ENCODE measurements at places on chromosomes 5 and 9.
A peak's percentile ranks its signal among the peaks of the same experiment; 100 is the strongest.

- no peak overlapping the region for H3K27ac ChIP-seq
- no peaks in the 10 kb centered on the region for H3K27me3 ChIP-seq
- H3K4me3 ChIP-seq = no peak overlapping the region
- DNase-seq = no peak
- H3K36me3 ChIP-seq = peaks cover 26% of the 10 kb centered on the region
These were observed 19.2 kb downstream of the RIOK2 start for GRCh38 chr5:97163790-97164285.

GRCh38 chr9:5185220-5185840 is at the start of gene INSL6:
Gene INSL6 (minus strand): TSS chr9:5185639. CDS start chr9:5185602, 37 bp downstream.
- H3K4me1 ChIP-seq = peaks cover 7% of the 10 kb centered on the region
- H3K27me3 ChIP-seq = peaks cover 6% of the 10 kb centered on the region
- H3K27ac ChIP-seq = no peak within 1 kb of the TSS

GRCh38 chr9:26561928-26562327 is 330.7 kb downstream of the CAAP1 start:
- no peaks in the 10 kb centered on the region for H3K4me1 ChIP-seq
- H3K27ac ChIP-seq = no peak overlapping the region
- DNase-seq = no peak
- H3K4me3 ChIP-seq = no peak overlapping the region
- no peaks in the 10 kb centered on the region for H3K36me3 ChIP-seq

- H3K4me3 ChIP-seq = no peak overlapping the region
- no peak overlapping the region for H3K27ac ChIP-seq
- peaks cover 3% of the 10 kb centered on the region for H3K4me1 ChIP-seq
These were observed 68.2 kb upstream of the SMC2 start for GRCh38 chr9:104025945-104026344.

GRCh38 chr9:134833294-134833880 is 47.2 kb upstream of the FCN2 start:
- no peak overlapping the region for H3K4me3 ChIP-seq
- H3K27ac ChIP-seq = peak overlapping the region; percentile 27
- H3K27me3 ChIP-seq = no peaks in the 10 kb centered on the region
- DNase-seq = no peak

GRCh38 chr5:9351546-9351945 is 194.3 kb downstream of the SEMA5A start:
- no peak overlapping the region for H3K27ac ChIP-seq
- no peak overlapping the region for H3K4me3 ChIP-seq
- H3K4me1 ChIP-seq = peaks cover 72% of the 10 kb centered on the region

GRCh38 chr5:116673453-116673852 is 98.8 kb upstream of the SEMA6A start:
- no peak overlapping the region for H3K27ac ChIP-seq
- DNase-seq = no peak
- H3K27me3 ChIP-seq = peaks cover 2% of the 10 kb centered on the region
- peaks cover 10% of the 10 kb centered on the region for H3K4me1 ChIP-seq
- no peaks in the 10 kb centered on the region for H3K36me3 ChIP-seq

- H3K27me3 ChIP-seq = no peaks in the 10 kb centered on the region
- no peak for DNase-seq
- H3K4me1 ChIP-seq = no peaks in the 10 kb centered on the region
- H3K27ac ChIP-seq = no peak overlapping the region
- peaks cover 4% of the 10 kb centered on the region for H3K36me3 ChIP-seq
These were observed 222.5 kb downstream of the MARCHF11 start for GRCh38 chr5:15957124-15957523.

DNA sequence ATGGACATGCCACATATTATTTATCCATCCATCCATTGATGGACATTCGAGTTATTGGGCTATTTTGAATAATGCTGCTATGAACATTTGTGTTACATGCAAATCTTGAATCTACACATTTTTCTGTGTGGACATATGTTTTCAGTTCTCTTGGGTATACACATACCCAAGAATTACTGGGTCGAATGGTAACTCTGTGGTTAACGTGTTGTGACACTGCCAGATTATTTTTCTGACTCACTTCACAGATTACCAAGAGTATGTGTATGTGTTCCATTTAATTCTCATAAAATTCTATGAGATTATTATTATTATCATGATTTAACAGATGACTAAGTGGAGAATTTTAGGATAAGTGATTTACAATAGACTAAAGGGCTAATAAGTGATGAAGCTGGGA is 26.7 kb downstream of the CYFIP2 start:
- no peak for DNase-seq
- H3K36me3 ChIP-seq = peaks cover 2% of the 10 kb centered on the region

DNA sequence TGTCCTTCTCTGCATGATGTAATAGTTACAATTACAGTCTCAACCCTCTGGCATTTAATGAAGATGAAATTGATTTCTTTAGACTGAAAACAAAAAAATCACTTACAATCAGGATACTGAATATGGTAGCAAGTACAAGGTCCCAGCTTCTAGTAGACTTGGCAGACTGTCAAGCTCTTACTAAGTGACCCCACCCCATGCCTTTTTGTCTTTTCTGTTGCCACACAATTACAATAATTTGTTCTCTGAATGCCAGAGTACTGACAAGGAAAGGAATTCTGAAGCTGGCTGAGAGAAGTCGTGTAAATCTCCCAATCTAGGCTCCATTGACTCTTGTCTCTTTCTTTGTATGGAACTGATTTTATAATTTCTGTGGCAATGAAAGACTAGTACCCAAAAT is 154.2 kb downstream of the TMC1 start:
- no peak overlapping the region for H3K27ac ChIP-seq
- H3K27me3 ChIP-seq = peaks cover 2% of the 10 kb centered on the region
- H3K36me3 ChIP-seq = no peaks in the 10 kb centered on the region
- H3K4me3 ChIP-seq = no peak overlapping the region
- peaks cover 11% of the 10 kb centered on the region for H3K4me1 ChIP-seq

GRCh38 chr9:34985311-34985899 is 4.1 kb upstream of the DNAJB5 start:
- H3K27me3 ChIP-seq = peaks cover 15% of the 10 kb centered on the region
- no peak for DNase-seq
- H3K4me1 ChIP-seq = peaks cover 17% of the 10 kb centered on the region
- no peaks in the 10 kb centered on the region for H3K36me3 ChIP-seq
- no peak overlapping the region for H3K4me3 ChIP-seq

GRCh38 chr5:16615741-16616535 is 859 bp downstream of the RETREG1 start:
- DNase-seq = no peak
- H3K4me3 ChIP-seq = peak overlapping the region; percentile 72
- H3K27me3 ChIP-seq = peaks cover 19% of the 10 kb centered on the region
- H3K36me3 ChIP-seq = no peaks in the 10 kb centered on the region
- no peak overlapping the region for H3K27ac ChIP-seq

DNA sequence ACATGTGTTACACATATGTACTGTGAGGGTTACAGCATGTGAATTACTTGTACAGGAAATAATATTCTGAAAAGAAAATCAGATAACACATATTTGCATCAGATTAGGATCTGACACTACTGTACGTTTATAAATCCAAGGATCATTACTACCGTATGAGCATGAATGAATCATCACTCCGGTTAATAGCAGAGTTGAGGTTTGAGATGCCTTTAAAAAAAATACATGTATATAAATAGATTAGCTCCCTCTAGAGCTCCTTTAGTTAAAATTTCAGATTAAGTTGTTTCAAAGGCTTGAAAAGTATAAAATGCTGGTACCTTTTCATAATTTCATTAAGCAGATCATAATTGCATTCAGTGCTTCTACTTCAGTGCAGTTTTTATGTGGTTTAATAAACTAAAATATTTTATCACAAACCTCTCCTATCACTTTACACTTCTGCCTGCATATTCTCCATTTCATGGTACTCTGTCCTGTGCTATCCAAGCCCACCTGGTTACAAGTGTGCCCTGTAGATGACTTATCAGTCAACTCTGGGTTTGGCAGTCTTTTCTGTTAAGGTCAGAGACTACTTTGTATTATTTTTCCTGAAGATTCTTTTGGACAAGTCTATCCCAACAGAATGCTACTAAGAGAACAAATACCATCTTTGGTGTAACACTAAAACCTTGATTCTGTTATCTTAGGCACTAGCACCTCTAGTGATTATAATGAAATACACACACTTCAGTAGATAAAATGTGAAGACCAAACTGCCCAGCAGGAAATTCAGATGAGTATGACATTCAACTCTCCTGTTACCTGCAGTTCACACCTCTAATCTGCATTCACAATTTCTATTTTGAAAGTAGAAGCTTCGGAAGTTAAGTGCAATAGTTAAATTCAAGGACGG is 48.0 kb upstream of the POU5F2 start:
- peaks cover 23% of the 10 kb centered on the region for H3K4me1 ChIP-seq
- no peaks in the 10 kb centered on the region for H3K27me3 ChIP-seq
- H3K4me3 ChIP-seq = no peak overlapping the region
- no peak for DNase-seq
- H3K36me3 ChIP-seq = peaks cover 5% of the 10 kb centered on the region

- no peak overlapping the region for H3K27ac ChIP-seq
- H3K4me3 ChIP-seq = no peak overlapping the region
- H3K4me1 ChIP-seq = peaks cover 6% of the 10 kb centered on the region
These were observed 5.3 kb downstream of the INVS start for GRCh38 chr9:100104314-100104713.

- no peaks in the 10 kb centered on the region for H3K27me3 ChIP-seq
- no peak for DNase-seq
- peaks cover 28% of the 10 kb centered on the region for H3K36me3 ChIP-seq
These were observed 67.9 kb downstream of the PSMB7 start for GRCh38 chr9:124347206-124347967.

DNA sequence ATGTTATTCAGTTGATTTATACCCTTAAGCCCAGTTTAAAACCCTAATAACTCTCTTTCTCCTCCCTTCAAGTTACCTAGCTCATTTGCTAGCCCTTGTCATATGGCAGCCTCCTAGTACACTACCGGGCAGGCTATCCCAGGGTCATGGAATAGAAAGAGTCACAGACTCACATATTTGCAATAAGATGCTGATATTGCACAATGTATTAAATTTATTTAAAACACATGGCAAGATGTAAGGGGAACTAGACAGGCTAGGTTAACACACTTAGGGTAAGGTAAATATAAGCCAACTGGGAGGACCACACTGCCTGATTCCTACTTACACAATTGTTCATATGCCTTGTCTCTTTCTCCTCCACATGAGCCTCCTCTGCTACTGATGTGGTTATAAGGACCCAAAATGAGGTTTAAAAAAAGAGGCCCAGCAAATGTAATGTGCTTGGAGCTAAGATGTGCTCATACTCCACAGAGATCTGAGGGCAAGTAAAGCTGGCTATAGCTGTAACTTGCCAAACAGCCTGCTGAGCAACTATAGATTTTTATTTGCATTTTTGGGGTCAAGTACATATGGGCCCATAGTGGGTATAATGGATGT is 130.0 kb downstream of the ENC1 start:
- peaks cover 14% of the 10 kb centered on the region for H3K4me1 ChIP-seq
- DNase-seq = no peak
- no peak overlapping the region for H3K27ac ChIP-seq
- H3K36me3 ChIP-seq = no peaks in the 10 kb centered on the region
- no peak overlapping the region for H3K4me3 ChIP-seq
- H3K27me3 ChIP-seq = no peaks in the 10 kb centered on the region

DNA sequence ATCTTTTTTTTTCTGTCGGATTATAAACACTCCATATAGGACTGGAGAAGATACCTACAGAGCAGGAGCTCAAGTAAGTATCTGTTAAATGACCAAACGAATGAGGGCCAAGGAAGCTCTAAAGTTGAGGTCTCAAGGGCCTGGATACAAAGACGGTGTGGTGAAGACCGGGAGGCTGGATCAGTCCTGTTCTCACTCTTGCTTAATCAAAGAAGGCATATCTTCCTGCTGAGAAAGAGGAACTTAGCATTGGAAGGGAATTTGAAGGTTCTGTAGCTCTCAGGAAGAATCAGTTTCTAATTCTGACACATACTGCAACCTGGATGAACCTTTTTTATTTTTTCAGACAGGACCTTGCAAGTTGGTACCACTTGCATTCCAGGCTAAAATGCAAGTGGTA is 28.3 kb upstream of the PAX5 start:
- no peaks in the 10 kb centered on the region for H3K4me1 ChIP-seq
- H3K27ac ChIP-seq = no peak overlapping the region
- H3K36me3 ChIP-seq = peaks cover 1% of the 10 kb centered on the region
- no peak for DNase-seq
- no peak overlapping the region for H3K4me3 ChIP-seq
- H3K27me3 ChIP-seq = peaks cover 55% of the 10 kb centered on the region

- DNase-seq = no peak
- H3K27me3 ChIP-seq = no peaks in the 10 kb centered on the region
- H3K4me1 ChIP-seq = peaks cover 14% of the 10 kb centered on the region
- peaks cover 8% of the 10 kb centered on the region for H3K36me3 ChIP-seq
- peak overlapping the region; percentile 74 for H3K27ac ChIP-seq
These were observed 144.6 kb downstream of the CCDC171 start for GRCh38 chr9:15697446-15697851.

GRCh38 chr5:139413153-139413552 is 9.3 kb upstream of the SPATA24 start:
- no peak for DNase-seq
- peaks cover 8% of the 10 kb centered on the region for H3K4me1 ChIP-seq
- H3K27ac ChIP-seq = no peak overlapping the region

GRCh38 chr5:14513266-14513665 is 68.3 kb upstream of the OTULINL start:
- H3K4me1 ChIP-seq = peaks cover 3% of the 10 kb centered on the region
- H3K27me3 ChIP-seq = no peaks in the 10 kb centered on the region
- peaks cover 9% of the 10 kb centered on the region for H3K36me3 ChIP-seq
- no peak overlapping the region for H3K4me3 ChIP-seq

DNA sequence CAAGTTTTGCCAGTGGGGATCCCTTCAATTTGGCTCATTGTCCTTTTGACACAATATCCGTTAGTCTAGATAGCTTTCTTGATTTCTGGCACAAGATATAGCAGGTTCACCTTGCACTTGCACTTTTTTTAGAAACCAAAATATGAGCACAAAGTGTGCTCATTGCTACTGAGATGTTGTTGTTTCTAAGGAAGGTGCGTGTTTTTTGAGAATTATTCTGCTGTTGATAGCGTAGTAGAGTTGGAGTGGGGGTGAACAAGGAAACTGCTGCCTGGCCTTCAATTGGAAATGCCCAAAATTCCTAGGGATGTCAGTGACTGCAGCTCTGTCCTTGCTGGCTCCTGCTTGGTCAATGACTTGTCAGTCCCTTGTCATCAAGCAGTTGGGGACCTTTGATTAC is 73.3 kb downstream of the TLE4 start:
- no peaks in the 10 kb centered on the region for H3K4me1 ChIP-seq
- H3K4me3 ChIP-seq = no peak overlapping the region
- H3K36me3 ChIP-seq = peaks cover 5% of the 10 kb centered on the region
- no peak overlapping the region for H3K27ac ChIP-seq
- no peak for DNase-seq

DNA sequence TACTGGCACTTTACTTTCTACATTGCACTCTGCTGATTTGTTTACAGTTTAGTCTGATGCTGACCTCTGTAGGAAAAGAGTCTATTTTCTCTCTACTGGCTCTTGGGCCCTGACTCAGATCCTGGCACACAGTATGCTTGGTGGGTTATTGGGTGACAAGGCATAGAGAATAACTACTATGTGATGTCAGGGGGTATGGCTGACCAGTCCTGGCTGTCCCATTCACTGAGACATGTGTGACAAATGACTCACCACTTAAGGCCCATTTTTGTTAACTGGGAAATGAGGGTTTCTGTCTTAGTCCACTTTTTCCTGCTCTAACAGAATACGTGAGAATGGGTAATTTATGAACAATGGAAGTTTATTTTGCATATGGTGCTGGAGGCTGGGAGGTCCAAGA is 66.4 kb downstream of the DAPK1 start:
- H3K4me3 ChIP-seq = no peak overlapping the region
- H3K36me3 ChIP-seq = peaks cover 5% of the 10 kb centered on the region
- H3K27me3 ChIP-seq = no peaks in the 10 kb centered on the region
- no peak for DNase-seq
- H3K4me1 ChIP-seq = peaks cover 38% of the 10 kb centered on the region
